ENCODE measurements at places on chromosomes 13 and 19.

DNA sequence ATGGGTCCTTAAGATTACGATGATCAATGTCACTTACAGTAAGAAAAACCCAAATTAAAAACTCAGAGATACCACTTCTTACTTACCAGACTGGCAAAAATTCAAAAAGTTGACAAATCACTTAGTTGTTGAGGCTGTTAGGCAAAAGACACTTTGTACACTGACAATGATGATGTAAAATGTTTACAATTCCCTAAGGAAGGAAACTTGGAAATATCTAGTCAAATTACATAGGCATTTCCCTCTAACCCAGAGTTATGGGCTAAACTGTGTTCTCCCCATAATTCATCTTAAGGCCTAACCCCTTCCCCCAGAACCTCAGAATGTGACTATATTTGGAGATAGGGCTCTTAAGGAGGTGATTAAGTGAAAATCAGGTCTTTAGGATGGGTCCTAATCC lies 12.0 kb downstream of the TGDS start:
- DNase-seq: no peak

DNA sequence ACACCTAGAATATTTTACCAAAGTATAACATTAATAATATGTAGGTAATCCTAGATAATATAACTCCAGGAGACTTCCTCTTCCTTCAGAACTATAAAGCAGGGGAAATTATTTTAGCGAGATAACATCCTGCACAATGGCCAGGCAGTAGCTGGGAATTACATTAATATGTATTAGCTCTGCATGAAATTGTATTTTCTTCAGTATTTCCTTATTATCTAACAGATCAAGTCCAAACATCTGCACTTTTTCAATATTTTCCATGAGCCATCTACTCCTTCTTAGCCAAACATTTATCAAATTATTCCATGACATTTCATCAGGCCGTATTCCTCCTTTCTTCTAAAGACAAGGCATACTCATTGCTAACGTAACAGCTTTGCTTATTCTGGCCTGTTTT lies 98.8 kb upstream of the PCDH9 start:
- DNase-seq: no peak

DNA sequence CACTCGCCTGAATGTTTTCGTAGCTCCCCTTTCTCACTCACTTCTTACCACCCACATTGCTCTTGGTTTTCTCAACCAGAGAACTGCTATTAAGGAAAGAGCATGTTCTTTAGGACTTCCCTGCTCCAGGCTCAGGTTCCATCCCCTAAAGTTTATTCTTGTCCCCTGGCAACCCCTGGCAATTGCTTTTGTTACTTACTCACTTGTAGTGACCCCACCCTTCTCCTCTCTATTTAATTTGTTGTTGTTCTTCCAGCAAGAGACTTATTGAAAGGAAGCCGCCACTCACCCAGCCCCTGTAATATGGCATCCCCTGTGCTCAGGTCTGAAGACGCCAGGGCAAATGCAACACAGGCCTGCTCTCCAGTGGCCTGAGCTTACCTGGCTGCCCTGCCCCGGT lies 233.7 kb upstream of the SOX21 start:
- DNase-seq: no peak

- no peak for DNase-seq
Observed at GRCh38 chr13:101621099-101621498, 168.6 kb downstream of the ITGBL1 start.

GRCh38 chr13:32548837-32549236 lies 10.2 kb upstream of the N4BP2L2 start:
- no peak for DNase-seq

DNA sequence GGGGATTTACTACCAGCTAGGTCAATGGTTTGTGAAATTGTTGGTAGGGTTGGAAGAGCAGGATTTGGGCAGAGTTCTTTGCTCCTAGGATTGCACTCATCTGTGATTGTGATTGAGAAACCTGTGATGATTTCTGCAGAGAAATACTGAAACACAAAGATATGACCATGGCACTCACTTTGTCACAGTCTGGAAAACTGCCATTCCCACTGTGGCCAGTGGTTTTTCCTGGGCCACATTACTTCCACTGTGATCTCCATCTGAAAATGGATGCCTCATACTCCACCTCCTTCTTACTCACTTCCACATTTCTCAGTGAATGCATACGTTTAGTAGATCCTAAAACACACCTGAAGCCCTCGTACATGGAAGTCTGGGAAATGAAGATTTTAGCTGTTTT lies 593.2 kb downstream of the LMO7 start:
- DNase-seq: no peak

- peak; percentile 83 for DNase-seq
Observed at GRCh38 chr19:40464059-40465024, 1.2 kb downstream of the BLVRB start.

DNA sequence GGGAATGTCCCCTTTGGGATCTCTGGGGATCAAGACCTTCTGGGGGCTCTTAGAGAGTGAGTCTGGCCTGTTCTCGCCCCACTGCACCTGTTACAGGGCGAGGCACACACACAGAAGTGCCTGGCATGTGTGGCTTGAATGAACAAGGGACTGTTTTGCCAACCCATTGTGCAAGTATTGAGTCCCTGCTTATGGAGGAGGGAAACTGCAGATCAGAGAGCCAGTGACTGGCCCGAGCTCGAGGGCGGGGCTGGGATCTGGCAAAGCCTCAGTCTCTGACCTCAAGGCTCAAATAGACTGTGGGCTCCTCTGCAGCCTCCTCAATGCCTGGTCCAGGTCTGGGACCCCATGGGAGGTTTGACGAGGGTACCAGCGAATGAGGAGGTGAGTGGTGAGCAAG lies 5.5 kb downstream of the RAVER1 start:
- DNase-seq: no peak

DNA sequence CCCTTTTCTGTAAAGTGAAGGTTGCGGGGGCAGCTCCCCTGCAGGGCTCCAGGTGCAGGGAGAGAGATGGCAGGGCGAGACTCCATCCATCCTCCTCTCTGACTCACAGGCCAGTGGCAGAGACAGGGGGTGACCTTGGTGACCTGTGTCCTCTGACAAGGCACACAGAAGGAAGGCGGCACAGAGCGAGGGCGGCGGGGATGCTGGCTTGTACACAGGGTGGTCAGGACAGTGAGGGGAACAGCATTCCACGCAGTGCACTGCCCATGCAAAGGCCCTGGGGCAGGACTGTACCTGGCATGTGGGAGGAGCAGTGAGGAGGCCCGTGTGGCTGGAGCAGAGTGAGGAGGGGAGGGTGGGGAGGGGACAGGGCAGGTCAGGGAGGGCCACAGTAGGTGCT lies 7.7 kb downstream of the NDUFA11 start:
- DNase-seq: no peak

- no peak for DNase-seq
Observed at GRCh38 chr19:7372810-7373209, 24.1 kb downstream of the ARHGEF18 start.

DNA sequence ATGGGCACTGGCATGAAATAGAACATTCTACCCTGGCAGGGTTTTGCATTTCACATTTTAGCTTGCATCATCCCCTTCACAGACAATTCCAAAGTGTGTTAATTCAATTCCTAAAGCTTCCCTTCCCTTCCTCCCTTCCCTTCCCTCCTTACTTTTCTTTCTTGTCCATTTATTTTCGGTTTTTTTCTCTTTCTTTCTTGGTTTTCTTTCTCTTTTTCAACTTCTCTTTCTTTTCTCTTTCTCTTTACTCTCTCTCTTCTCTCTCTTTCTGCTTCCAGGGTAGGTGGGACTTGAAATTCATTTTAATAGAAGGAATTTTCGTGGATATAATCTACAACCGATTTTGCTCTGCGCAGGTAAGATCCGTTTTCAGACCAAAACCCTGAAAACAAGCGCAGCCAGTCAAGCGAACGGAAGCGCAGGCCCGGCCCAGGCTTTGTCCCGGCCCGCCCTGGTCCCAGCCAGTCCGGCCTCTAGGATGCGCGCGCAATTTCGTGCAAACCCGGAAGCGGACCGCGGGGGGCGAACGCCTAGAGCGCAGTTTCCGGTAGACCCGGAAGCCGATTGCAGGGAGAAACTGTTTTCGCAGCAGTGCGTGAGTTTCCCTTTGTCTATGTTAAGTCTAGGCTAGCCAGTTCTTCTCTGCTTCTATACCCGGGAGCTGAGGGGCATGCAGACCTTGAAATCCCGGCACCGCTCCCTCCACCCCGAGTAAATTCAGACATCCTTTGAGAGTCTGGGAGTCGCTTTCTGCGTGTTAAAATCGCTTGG lies at the start of gene ZNF528:
Gene ZNF528 (plus strand): TSS at position 540 of the 771 bp plus-strand sequence. CDS start 4,165 bp downstream, outside the sequence.
- no peak for DNase-seq
